Fibroblast of skin of left quadriceps (primary cell): ENCODE measurements at places on chromosomes 7 and 10.
A peak's percentile ranks its signal among the peaks of the same experiment; 100 is the strongest.

- no peak for DNase-seq
These were observed 107.1 kb downstream of the MYL10 start for GRCh38 chr7:101522021-101522420.

GRCh38 chr7:117751775-117752174 lies 121.5 kb downstream of the CTTNBP2 start:
- no peak for DNase-seq

GRCh38 chr7:99369767-99370391 lies 4.7 kb upstream of the ARPC1B start:
- no peak for DNase-seq

GRCh38 chr7:130990178-130990832 lies 256.3 kb upstream of the KLF14 start:
- no peak for DNase-seq

GRCh38 chr10:125661941-125662515 lies 20.9 kb downstream of the TEX36 start:
- DNase-seq, result peak; percentile 91
